Activated T-cell treated with anti-CD3 and anti-CD28 coated beads for 4 hours (primary cell): ENCODE measurements at places on chromosomes 4 and X.

DNA sequence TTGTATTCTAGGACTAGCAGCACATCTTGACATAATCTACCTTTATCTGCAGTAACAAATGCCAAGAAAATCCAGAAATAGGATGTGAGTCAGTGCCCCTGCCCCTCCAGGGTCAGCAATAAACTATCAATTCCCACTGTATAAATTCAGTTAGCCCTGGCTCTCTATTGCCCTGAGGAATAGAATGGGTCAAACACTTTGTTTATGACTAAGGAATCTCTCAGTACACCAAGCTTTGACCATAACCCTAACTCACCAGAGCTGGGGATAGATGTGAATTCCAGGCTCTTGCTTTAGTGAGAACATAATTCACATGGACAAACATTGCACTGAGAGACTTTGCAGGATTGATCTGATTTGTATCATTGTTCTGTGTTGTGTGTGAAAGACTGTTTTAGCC is 82.3 kb downstream of the CXXC4 start:
- no peak for DNase-seq

DNA sequence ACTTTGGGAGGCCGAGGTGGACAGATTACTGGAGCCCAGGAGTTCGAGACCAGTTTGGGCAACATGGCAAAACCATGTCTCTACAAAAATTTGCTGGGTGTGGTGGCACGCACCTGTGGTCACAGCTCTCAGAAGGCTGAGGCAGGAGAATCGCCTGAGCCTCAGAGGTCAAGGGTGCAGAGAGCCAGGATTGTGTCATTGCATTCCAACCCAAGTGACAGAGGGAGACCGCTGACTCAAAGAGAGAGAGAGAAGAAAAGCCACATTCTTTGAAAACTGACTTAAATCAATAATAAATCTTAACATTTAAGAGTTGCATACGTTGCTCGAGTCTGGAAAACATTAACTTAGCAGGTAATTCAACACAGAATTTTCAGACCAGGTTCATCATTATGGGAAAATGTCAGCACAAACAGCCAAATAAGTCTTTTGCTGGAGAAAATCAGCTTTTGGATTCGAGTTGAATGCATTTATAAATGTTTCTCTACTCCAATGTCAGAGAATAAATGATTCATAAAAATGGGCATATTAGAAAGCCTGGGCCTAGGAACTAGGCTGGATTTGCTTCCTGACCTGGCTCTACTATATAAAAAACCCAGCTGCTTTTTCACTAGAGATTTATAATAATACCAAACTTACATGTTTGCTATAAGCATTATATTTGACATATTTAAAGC is 68.3 kb upstream of the RBPJ start:
- no peak for DNase-seq

DNA sequence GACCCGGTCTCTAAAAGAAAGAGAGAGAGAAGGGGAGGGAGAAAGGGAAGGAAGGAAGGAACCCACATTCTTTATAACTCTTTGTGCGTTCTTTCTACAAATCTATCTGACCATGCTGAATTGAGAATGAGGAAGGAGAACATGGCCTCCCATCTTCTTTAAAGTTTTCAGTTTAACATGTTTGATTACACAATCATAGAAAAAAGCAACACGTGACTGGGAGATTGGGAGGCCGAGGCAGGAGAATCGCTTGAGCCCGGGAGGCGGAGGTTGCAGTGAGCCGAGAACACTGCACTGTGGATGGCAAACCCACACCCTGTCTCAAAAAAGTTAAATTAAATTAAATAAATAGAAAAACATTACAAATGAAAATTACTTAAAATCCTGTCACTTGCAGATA is 254.5 kb downstream of the RAPGEF2 start:
- DNase-seq, result no peak

DNA sequence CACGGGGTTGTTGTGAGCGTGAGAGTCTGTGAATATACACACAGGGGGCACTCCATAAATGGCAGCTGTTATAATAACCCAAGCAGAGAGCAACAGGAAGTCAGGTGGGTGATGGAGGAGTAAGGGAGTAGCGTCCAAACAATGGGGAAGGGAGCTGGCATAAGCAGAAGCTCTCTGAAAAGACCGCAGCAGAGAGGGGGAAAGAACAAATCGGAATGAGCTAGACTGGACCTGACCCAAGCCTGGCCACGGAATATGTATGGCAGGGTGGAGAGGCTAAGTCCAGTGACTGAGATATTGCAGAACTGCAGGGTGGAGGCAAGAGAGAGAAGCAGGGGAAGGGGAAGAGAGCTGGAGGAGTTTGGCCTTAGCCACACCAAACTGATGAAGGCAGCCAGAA is 6.5 kb upstream of the GJB1 start:
- DNase-seq, result no peak
